ENCODE measurements at places on chromosomes 4 and X.
A peak's percentile ranks its signal among the peaks of the same experiment; 100 is the strongest.

DNA sequence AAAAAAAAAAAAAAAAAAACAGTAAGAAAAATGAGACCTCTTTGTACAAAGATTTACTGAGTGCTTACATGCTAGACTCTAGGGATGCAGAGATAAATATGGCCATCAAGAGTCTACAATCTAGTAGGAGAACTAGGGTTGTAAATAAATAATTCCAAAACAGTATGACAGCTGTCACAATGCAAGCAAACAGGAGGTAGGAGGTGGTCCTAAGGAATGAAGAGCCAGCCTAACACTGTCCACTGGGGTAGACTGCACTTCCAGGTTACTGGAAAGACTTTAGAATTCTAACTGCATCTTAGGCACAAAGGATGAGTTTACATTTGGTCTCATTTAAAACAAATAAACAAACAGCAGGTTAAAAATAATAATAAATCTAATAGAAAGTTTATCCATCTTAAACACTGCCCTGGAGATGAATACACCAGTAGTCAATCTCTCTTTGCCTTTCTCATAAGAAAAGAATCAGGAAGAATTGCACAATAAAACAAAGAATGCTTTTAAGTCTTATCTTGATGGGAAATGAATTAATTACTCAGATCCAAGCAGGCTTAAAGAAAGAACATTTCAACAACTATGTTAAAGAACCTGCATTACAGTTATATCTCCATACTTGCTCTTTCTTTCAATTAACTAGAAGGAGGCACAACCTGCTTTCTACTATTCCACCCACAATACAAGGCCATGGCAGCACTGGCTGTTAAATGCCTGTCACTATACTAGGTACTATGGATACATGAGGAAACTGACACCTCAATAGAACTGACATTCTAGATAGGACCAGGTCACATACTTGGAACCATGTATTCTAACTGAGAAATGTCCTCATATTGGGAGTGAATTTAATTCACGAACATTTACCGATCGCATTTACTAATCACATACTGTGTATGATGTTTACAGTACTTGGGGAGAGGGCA lies 12.7 kb downstream of the ADGRA3 start:
- no peak for DNase-seq

- DNase-seq, result peak; percentile 68
These were observed 175.6 kb upstream of the RBPJ start for GRCh38 chr4:26145212-26145611.

DNA sequence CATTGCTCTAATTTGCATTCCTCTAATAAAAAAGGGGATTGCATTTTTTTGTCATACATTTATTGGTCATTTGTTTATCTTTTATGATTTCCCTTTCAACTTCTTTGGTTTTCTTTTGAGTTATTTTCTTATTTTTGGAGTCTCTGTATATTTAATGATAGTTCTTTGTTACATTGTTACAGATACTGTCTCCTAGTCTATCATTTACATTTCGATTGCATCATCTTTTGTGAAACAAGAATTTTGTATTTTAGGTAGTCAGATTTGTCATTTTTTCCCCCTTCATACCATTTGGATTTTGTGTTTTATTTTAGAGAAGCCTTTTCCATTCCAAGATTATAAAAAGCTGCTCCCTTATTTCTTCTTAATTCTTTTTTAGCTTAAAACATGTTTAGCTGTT lies 37.1 kb downstream of the SNX25 start:
- DNase-seq, result no peak

DNA sequence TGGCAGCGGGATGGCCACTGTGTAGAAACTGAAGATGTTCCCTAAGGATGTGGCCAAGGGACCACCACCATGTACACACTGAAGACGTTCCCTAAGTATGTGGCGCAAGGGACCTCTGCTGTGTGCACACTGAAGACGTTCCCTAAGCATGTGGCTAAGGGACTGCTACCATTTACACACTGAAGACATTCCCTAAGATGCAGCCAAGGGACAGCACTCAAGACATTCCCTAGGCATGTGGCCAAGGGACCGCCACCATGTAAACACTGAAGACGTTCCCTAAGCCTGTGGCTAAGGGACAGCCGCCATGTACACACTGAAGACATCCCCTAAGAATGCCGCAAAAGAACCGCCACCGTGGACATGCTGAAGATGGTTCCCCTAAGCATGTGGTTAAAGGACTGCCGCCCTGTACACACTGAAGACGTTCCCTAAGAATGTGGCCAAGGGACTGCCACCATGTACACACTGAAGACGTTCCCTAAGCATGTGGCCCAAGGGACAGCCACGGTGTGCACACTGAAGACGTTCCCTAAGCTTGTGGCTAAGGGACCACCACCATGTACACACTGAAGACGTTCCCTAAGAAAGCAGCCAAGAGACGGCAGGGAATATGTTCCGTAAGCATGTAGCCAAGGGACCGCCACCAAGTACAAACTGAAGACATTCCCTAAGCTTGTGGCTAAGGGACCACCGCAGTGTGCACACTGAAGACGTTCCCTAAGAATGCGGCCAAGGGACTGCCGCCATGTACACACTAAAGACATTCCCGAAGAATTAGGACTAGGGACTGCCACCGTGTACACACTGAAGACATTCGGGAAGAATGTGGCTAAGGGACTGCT lies 43.3 kb downstream of the DHRSX start:
- DNase-seq, result no peak
